ENCODE measurements at places on chromosomes 13 and 19.

- DNase-seq, result no peak
Observed at GRCh38 chr13:68666774-68667397, 1436.8 kb upstream of the PCDH9 start.

DNA sequence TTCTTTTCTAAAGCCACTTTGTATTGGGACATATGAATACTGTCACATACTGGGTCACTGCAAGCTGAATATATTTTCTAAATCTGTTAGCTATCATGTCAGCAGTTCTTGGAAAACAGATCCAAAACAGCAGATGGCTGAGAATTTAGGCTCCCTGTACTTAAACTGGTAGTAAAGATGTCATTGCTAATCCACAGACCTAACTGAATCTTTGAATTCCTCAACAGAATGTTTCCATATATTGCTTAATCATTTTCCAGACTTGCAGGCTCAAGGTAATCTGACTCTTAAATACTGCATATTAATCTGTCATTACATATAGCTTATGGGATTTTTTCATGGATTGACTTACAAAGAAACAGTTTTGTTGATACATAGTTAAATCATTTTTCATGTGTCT, 639.0 kb upstream of the KLHL1 start:
- no peak for DNase-seq

DNA sequence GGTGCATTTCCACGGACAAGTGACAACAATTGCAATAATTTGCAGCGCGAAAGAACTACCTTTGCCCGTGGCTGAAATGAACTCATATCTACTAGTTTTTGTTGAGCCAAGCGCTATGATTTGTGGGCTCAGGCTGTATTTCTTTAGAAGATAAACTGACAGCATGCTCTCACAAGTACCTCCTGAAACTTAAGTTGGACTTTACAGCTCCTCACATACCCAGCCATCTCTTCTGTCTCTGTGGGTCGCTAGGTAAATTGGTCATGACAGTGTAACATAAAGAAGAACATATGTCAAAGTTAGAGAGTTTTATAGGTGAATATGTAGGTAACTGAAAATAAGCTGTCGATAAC, 839 bp downstream of the COG6 start:
- no peak for DNase-seq

DNA sequence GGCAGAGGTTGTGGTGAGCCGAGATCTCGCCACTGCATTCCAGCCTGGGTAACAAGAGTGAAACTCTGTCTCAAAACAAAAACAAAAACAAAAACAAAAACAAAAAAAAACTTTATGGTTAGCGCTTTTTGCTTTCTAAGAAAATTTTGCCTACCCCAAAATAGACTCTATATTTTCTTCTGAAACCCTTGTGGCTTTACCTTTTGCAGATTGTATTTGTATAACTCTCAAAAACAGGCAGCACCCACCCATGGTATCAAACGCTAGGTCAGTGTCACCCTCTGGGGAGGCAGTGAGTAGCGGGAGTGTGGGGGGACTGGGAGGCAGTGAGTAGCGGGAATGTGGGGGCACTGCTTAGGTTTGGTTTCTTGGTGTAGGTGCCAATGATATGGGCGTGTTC, 7.5 kb upstream of the SLC39A3 start:
- no peak for DNase-seq

GRCh38 chr19:10603873-10604459, 16.9 kb upstream of the AP1M2 start:
- no peak for DNase-seq

DNA sequence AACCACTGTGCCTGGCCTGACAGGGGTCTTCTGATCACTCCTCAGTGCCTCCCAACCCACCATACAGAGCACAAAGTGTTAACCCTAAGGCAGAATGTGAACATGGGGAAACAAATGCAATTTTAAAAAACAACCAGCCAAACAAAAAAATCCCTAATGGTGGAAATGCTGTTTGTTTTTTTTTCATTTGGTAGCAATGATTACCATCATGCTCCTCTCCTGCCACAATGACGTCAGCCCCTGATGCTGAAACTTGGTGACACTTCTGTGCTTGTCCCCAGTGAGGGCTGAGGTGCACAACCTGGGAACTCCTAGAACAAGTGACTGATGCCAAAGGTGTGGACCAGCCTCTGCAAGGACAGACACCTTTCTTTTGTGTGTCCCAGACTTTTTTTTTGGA, 4.0 kb upstream of the TSPAN16 start:
- DNase-seq, result no peak

DNA sequence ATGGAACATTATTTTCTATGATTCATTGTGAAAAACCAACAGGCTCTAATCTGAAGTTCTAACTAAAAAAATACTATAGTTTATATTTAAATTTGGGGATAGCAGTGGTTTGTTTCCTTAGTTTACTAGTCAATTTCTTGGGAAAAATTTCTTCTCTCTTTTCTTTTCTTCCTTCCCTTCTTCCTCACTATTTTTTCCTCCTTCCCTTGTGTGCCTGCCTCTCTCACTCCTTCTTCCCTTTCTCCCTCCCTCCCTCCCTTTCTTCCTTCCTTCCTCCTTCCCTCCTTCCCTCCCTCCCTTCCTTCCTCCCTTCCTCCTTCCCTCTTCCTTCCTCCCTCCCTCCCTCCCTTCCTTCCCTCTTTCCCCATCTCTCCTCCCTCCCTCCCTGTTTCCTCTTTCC, 226.5 kb downstream of the ZNF536 start:
- no peak for DNase-seq

DNA sequence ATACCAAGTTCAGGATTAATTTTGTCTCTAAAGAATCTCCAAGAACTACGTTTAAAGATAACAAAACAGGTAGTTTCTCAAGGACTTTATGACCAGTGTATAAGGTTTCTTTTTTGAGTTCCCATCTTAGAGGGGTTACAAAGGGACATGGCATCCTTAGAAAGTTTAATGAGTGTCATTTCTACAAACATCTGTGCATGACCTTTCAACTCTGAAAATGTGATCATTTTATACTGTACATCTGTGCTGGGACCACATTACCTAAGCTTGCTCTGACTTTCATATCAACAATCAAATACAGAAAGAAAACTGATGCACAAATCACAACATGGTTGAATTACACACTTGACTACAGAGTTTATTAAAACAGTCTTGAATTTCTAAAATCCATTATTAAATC, 37.1 kb downstream of the KLF12 start:
- no peak for DNase-seq

DNA sequence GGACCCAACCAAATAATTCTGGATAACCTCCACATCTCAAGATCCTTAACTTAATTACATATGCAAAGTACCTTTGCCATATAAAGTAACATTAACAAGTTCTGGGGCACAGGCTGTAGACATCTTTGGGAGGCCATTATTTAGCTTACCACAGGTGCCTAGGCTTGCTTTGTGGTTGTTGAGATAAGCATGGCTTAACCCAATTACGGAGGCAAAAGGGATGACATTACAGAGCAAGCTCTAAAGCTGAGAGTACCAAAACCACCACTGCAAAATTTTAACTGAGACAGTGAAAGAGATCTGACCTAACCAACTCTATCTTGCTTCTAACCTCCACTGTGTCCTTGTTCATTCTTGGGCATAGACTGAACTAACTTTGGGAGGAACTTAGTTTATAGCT, 502.9 kb upstream of the ATXN8OS start:
- DNase-seq, result no peak

DNA sequence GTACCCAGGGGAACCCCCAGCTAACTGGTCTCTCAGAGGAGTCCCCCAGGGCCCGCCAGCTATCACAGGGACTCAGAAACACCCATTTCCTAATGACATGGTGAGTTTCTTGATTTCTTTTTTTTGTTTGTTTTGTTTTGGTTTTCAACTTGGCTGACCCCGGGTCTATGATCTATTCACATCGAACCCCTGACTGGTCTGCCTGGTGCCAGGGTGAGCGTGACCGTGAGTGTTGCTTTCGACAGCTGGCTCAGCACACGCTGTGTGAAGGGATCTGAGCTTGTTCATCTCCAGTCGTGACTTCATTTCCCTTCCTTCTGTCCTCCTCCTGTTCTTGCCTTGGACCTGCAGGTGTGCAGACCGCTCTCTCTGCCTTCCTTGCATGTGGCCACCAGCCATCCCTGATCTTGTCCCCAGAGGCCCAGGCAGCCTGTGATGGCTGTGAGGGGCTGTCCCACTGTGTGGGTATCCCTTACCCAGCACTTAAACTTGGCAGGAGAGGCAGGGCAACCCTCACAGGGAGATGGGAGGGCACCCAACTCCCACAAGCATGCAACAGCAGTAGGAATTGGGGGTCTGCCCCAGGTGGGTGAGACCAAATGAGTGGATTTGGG, 26.2 kb downstream of the TMEM161A start:
- DNase-seq, result no peak

DNA sequence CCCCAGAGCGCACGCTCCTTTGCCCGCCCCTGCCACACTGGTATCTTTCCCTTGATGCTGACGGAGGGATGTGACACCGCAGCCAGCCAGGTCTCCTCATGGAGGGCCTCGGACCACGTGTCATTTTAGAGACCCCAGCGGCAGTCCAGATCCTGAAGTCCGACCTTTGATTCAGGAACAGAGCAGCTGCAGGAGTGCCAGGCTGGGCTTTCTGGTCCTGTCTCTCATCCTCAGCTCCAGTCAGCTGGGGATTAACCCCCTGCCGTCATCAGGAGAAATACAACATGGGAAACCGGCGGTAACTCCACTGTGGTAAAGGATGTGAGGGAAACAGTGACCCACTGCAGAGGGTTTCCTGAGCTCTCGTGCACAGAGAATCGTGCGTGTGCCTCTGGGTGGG, 140.6 kb downstream of the SIPA1L3 start:
- no peak for DNase-seq

- no peak for DNase-seq
Observed at GRCh38 chr13:72104656-72105180, 237.7 kb upstream of the DACH1 start.

GRCh38 chr19:17948931-17949930, 16.4 kb downstream of the CCDC124 start:
- no peak for DNase-seq
